ENCODE measurements at places on chromosomes 6 and 20.

DNA sequence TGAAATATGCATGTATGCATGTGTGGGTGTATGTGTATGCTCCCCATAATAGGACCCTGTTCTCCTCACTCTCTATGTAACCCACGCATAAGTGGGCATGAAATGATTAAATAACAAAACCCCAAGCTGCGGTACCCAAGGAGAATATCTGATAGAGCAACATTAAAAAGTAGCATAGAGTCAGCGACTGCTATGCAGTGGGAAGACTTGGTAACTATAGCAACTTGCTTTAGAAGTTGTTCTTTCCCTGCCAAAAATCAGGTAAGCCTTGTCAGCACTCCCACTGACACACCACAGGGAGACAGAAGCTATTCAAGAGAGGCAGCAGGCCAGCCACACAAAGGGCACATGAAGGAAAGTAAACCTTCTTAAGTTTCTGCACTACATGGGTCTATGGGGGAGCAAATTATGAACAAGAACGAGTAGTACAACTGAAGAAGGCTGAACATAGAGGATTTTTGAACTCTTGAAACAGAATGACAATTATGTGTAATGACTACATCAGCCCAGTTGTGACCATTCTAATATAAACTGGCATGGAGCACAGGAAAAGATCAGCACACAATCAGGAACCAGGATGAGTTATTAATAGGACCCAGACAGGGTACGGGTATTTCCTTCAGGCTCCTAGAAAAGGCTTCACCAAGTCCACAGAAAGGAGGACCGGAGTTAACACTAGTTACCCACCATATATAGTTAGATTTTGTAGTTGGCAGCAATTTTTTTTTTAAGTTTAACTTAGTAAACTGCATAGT is 89.9 kb downstream of the GPR6 start:
- peak; percentile 58 for DNase-seq

DNA sequence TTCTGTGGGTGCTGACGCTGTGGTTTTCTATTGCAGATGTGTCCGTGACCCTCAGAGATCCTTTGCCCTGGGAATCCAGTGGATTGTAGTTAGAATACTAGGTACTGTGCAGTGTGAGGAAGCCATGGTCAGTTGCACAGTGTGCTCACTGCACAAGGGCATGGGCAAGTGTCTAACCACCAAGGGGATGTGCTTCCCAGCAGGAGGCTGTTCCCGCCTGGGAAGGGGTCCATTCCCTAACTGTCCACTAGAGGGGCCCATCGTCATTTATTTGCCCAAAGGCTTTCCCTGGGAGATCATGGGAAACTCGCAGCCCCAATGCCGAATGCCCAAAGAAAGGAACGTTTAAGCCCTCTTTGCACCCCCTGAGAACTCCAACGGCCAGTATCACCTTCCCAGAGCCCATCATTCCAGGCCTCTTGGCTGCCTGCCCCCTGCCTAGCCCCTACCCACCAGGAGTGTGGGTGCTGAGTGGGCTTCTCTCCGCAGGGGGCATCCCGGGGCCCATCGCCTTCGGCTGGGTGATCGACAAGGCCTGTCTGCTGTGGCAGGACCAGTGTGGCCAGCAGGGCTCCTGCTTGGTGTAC is 26.2 kb downstream of the SLCO4A1 start:
- DNase-seq, result peak; percentile 86

DNA sequence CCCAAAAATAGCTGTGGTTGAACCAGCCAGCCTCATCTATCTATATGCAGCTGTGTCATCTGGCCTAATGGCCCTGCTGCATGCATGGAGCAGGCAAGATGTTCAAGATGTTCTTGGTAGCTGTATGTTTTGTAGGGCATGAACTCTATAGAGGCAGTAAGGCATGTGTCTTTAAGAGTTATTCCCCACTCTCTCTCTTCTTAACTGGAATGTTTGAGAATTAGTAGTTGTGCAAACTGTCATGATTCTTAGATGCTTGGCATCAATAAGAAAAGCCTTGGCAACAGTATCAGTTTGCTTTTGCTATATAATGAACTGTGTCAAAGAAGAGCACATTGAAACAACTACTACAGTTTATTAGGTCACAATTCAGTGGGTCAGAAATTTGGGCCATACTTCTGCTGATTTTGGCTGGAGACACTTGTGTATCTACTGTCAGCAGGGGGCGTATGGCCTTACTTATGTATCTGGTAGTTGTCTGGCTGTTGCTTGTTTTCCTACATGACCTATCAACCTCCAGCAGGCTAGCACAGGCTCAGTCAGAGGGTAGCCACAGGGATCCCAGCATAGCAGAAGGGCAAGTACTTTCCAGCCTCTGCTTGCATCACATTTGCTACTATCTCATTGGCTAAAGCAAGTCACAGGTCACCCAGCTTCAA is 56.1 kb upstream of the LAMP5 start:
- no peak for DNase-seq

GRCh38 chr6:131876545-131876944 is 68.7 kb downstream of the ENPP1 start:
- no peak for DNase-seq

- no peak for DNase-seq
These were observed 1142.8 kb upstream of the EYS start for GRCh38 chr6:66849843-66850242.

GRCh38 chr6:89350281-89350966 is 2.1 kb downstream of the UBE2J1 start:
- DNase-seq, result peak; percentile 42

GRCh38 chr6:33836806-33837469 is 33.1 kb upstream of the MLN start:
- no peak for DNase-seq

Measured in umbilical cord (tissue), 2 donors.